ENCODE measurements at places on chromosomes 16 and 17.

- DNase-seq: no peak
These were observed 4.6 kb downstream of the GP2 start for GRCh38 chr16:20322696-20323095.

DNA sequence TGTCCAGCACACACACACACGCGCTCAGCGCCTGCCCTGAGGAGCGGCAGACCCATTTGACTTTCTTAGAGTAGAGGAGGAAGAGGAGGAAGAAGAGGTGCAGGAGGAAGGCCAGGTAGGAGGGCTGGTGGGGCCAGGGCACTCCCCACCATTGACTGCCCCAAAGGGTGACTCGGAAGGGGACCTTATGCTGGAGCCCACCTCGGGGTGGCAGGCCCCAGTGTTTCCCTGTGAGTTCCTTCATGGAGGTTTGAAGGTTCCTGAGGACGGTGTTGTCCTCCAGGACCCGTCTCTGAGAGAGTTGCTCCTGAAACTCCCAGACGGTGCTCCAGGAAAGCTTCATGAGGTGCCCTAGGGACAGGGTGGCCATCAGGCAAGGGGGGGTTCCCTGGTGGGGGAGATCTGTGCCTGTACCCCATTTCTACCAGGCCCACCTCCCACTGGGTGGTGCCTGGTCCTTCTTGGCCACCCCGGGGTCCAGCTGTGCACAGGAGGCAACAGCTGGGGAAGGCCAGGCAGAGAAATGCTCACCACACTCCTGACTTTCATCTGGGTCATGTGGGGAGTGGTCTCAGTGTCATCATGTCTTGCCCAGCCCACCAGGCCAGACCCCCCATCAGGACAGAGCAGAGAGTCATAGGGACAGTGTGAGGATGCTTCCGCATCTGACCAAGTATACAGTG lies 89.5 kb downstream of the TNFRSF13B start:
- no peak for DNase-seq

- peak; percentile 72 for DNase-seq
These were observed 58.6 kb upstream of the TNRC6A start for GRCh38 chr16:24670623-24671454.

DNA sequence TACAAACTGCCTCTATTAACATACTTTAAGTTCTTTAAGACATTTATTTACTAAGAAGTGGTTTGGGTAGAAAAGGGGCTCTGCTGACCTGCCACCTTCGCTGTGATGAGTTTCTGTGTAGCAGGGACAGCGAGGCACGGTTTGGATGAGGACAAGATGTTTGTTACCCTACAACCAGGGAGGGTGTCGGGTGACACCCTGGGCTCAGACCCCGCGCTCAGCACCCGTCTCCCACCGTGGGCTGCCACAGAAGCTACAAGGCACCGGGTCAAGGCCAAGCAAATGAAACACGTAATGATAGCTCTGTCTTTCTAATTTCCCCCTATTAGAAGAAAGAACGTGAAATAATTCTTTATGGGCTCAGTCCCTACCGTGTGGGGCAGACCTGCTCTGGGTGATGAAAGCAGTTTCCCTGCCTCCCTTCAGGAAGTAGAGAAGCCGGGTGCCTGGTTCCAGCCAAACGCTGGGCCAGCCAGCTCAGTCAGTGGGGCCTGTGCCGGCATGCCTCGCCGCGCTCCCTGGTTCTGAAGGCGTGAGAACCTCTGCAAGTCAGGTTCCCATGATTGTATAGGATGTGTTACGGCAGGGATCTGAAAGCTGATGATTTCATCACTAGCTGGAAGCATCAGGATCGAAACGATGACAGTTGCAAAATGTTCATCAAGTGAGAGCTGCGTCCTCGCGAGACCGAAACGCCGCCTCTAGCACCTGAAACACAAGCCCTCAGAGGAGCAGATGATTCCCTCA lies 3.9 kb downstream of the ZNF750 start:
- DNase-seq: no peak

DNA sequence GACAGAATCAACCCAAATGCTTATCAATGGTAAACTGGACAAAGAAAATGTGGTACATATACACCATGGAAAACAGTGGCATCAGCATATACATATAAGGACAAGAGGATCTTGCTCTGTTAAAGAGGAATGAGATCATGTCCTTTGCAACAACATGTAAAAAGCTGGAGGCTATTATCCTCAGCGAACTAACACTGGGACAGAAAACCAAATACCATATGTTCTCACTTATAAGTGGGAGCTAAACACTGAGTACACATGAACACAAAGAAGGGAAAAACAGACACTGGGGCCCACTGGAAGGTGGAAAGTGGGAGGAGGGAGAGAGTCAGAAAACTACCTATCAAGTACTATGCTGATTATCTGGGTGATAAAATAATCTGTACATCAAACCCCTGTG lies 447.3 kb upstream of the MAF start:
- DNase-seq: no peak

GRCh38 chr17:59004338-59005111 lies 102.2 kb downstream of the TRIM37 start:
- DNase-seq: peak; percentile 71

DNA sequence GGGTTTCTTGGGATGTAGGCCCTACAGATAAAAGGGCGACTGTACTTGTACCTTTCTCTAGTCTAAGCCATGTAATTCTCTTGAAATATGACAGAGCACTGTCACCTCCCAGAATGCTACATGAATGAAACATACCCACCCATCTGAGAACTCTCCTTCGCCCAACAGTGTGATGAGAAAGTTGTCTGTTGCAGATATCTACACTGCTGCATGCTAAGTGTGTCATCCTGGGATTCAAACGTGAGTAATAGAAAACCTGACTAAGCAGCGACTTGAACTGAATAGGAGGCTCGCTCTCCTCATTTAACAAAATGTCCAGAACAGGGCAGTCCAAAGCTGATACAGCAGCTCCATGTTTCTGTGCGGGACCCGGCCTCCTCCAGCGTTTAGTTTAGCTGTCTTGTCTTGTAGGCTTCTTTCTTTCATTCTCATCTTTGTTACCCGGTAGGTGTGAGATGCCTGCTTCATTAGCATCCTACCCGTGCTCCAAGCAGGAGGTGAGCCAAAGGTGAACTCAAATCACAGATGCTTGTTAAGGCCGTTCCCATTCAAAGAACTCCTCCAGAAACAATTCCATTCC lies 211.9 kb downstream of the PRKCA start:
- no peak for DNase-seq
